ENCODE measurements at places on chromosomes 16 and 17.

DNA sequence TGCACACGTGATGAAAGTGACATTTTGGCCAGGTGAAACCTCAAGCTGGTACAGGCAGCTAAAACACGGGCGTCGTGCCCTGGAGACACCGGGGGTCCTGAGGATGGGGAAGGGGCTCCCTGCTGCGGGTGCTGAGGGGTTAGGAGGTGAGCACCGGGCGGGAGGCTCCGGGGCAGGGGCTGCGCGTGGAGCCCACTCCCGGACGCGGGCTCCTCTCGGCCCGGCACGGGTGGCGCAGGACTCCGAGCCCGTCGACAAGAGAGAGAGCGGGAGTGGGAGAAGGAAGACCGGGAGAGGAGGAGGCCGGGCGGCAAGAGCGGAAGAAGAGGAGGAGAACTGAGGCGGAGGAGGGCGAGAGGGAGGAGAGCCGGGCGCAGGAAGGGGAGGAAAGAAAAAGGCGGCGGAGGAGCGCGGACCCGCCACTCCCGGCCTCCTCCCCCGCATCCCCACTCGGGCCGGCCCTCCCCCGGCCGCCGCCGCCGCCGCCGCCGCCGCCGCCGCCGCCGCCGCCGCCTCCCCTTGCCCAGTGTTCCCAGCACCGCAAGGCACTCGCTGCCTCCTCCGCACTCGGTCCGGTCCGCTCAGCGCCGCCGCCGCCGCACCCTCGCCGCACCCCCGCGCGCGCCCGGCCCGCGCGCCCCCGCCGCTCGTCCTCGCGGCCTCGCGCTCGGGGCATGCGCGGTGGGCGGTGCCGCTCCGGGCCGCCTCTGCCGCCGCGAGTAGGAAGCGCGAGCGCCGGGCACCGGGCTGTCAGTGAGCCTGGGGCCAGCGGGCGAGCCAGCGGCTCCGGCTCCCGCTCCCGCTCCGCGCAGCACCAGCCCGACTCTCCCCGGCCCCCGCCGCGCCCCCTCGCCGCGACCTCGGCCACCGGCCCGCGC is at the start of gene PRKCA:
PRKCA (plus strand) TSS at position 750 of the 878 bp plus-strand sequence.
- DNase-seq, result peak; percentile 49

DNA sequence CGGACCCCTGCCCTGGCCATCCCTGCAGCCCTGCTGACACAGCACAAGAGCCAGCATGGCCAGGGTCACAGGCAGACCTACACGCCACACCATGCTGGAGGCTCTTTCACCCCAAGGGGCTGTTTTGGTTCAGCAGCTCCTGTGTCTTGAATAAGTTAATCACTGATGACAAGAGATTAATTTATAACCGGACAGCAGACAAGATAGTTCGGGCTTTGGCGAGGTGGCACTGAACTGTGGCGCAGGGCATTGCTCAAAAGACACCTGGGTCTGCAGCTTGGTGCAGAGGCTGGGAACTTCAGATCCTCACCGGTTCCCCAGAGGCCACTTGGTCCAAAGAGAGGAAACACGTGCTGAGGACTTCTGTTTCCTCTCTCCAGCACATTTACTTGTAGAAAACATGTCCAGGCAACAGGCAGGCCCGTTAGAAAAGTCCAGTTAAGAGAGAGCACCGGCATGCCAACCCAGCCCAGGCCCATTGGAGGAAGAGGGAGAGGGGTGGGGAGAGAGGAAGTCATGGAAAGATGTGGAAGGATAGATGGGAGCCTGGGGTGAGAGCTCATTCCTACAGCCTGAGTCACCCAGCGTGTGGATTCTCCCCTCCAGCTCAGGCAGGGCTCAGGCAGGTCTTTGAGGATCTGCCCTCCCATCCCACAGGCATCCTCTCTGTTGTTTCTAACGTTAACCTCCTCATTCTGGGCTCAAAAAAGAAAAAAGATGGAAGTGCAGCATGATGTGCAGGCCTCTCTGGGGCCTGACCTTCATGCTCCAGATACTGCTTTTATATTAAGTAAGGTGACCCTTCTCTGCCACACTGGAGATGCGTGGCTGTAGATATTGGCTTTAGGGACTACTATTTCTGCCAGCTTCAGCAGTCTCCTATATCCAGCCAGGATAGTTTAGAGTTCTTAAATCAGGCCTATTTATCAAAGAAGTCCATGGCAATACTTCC is 80.0 kb upstream of the HNF1B start:
- DNase-seq, result peak; percentile 43

DNA sequence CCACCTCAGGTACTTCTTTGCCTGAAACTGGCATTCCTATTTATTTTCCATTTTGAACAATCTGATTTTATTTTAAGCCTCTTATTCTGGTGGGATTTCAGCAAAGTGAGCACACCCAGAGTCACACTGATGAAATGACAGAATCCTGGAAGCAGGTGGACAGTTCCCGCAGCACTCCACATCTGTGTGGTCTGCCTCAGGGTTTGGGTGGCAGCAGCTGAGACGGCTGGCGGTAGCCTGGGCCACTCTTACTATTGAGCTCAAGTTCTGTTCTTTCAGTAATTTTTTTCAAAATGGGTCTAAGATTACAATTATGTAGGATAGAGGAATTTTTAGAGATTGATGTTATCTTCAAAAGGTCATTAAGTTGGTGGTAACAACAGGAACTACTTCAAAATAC is 32.5 kb upstream of the ENDOV start:
- no peak for DNase-seq

- DNase-seq, result peak; percentile 21
These were observed 36.1 kb upstream of the ZC3H18 start for GRCh38 chr16:88533932-88534637.

DNA sequence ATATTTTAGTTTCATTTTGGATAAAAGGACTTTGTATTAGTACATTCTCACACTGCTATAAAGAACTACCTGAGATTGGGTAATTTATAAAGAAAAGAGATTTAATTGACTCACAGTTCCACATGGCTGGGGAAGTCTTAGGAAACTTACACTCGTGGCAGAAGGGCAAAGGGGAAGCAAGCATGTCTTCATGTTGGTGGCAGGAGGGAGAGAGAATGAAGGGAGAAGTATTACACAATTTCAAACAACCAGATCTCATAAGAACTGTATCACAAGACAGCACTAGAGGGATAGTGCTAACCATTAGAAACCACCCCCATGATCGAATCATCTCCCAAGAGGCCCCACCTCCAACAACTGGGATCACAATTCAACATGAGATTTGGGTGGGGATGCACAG is 142.9 kb downstream of the USP31 start:
- no peak for DNase-seq

DNA sequence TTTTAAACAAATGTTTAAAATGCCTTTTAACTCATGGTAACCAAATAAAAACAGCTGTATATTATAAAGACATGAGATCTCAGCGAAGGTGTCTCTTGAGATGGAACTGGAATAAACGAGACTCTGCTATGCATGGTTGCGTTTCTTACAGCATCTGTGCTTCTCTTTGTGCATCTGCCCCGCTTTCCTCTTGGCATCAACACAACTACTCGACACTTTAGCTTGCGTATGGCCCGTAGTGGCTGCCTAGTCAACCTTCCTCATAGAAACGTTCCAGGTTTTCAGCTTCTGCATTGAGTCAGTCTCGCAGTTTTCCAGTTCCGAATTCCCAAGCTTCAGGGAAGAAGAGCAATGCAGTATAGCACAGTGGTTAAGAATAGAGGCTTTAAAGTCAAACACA is 214.9 kb downstream of the CEP112 start:
- no peak for DNase-seq

All from amniotic stem cell (primary cell).